ENCODE measurements at places on chromosomes 1 and 21.

- no peak for DNase-seq
Measured at GRCh38 chr1:157960773-157961172, 32.7 kb upstream of the KIRREL1 start.

- DNase-seq: peak; percentile 53
Measured at GRCh38 chr1:94866164-94866807, 46.1 kb downstream of the SLC44A3 start.

DNA sequence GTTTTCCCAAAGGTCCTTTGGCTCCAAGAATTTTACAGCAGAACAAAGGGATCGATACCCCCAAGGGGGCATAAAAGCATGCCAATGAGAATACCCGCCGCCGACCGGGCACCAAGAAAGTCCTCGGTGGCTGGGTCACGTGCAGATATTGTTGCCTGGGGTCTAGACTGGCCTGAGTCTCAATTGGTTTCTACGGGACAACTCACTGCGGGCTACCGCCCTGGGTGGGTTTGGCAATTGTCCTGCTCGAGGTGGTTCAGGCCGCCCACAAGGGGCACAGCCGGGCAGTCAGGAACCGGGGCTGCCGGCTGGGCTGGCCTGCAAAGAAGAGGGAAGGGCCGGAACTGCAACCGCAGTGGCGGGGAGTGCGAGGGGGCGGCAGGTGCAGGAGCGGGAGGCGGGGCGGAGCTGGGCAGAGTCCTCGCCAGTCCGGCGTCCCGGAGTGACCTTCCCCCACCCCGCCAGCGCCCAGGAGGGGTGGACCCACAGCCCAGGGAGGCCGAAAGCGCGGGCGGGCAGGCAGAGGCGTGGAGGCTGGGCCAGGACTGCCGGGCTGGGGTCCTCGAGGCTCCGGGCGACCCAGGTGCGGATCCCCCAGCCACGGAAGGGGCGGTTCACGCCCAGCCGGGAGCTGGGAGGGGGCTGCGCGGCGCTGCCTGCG lies 926 bp upstream of the ATP1B1 start:
- no peak for DNase-seq

- no peak for DNase-seq
Measured at GRCh38 chr1:71589005-71589404, 508.2 kb upstream of the ZRANB2 start.

- DNase-seq: no peak
Measured at GRCh38 chr21:42614396-42614795, 39.0 kb upstream of the PDE9A start.

- DNase-seq: no peak
Measured at GRCh38 chr1:86470859-86471258, 2.1 kb downstream of the CLCA1 start.

DNA sequence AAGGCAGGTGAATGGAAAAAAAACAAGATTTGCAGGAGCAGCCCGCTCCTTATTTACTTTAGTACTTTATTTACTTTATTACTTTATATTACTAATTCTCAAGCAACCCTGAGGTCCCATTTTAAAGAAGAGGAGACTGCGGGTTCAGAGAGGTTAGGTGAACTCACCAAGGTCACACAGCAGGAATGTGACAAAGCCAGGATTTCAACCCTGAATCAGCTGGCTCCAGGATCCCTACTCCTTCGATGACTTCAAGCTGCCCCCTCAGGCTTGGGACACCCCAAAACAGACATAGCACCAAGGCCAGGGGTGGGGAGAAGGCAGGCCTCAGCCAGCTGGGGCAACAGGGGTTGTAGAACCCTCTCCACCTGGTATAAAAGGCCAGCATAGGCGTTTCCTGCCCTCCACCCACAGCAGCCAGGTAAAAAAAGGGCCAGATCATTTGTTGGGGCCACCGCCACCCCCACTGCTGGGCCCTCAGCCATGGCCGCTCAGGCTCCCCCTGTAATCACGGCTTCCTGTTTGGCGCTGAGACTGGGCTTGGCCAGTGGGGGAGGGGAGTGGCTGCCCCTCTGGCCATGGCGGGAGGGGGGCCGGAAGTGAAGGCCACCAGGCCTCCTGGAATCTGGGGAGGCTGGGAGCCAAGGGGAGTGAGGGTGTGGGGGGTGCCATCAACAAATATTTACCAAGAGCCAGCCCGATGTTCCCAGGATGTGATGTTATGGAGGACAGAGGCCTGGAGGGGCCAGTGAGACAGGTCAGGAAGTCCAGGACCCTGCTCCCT lies 6.6 kb downstream of the SDC3 start:
- no peak for DNase-seq

GRCh38 chr21:41442481-41443186 lies 16.6 kb downstream of the MX1 start:
- no peak for DNase-seq

DNA sequence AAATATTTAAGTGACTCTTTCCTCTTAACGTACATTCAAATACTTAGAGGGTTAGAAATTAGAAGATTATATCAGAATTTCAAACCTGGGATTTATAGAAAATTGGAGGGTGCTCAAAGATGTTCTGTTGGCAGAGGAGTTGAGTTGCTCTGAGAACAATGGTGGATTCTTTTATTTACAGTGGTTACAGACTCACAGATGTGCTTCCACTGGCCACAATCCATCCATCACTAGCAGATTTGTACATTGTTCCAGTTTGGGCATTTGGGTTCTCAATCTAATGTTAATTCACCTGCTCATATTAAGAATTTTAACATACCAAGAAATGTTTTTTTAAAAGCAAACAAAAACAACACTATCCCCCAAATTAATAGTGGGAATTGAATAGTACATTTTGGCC lies 23.5 kb downstream of the DNAJC6 start:
- no peak for DNase-seq

- DNase-seq: no peak
Measured at GRCh38 chr21:35900539-35900938, 159.8 kb downstream of the SETD4 start.

DNA sequence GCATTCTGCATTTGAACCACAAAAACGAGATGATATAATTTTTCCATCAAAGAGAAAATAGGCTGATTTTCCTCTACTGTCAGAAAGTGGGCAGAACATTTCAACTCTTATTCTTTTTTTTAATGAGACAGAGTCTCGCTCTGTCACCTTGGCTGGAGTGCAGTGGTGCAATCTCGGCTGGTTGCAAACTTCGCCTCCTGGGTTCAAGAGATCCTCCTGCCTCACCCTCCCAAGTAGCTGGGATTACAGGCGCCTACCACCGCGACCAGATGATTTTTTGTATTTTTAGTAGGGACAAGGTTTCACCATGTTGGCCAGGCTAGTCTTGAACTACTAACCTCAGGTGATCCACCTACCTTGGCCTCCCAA lies 11.6 kb downstream of the DSTYK start:
- DNase-seq: no peak

GRCh38 chr1:119631433-119632102 lies 16.5 kb downstream of the ZNF697 start:
- peak; percentile 58 for DNase-seq

- no peak for DNase-seq
Measured at GRCh38 chr1:61307422-61308142, 225.2 kb downstream of the NFIA start.

- DNase-seq: peak; percentile 69
Measured at GRCh38 chr1:27858072-27858948, 14.0 kb upstream of the THEMIS2 start.

- peak; percentile 59 for DNase-seq
Measured at GRCh38 chr1:98903261-98903660, 101.4 kb downstream of the PLPPR5 start.

DNA sequence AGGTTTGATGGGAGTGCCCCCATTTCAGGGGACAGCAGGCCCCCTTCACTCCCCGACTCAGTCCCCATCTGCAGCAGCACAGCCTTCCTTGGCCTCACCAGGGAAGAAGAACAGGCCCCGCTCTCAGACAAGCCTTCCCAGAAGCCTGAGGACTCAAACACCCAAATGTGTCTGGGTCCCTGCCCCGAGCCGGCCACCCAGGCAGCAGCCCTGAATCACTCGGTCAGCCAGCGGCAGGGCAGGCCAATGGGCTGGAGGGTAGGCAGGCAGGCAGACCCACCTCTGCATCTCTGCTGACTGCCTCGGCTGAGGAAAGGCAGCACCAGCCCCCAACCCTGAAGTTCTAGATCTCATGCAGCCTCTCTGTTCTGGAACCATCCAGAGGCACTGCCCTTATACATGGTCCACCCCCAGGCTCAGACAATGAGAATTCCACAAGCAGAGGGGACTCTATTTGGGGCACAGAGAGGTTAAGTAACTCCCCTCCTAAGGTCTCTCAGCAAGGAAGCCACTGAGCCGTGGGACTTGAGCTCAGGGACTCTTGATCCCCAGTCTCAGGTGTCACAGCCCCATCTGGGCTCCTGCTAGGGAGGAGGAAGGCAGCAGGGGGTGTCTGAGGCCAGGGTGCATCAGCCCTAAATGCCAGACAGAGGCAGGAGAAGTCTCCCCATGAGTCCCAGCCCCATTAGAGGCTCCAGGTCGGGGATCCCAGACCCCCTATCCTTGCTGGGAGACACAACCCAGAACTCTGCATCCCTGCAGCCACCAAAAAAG lies 33.2 kb upstream of the RUNX3 start:
- no peak for DNase-seq

GRCh38 chr1:206725109-206725963 lies 40.6 kb downstream of the MAPKAPK2 start:
- peak; percentile 35 for DNase-seq

- peak; percentile 88 for DNase-seq
Measured at GRCh38 chr1:21149855-21150432, 26.8 kb downstream of the EIF4G3 start.

- DNase-seq: no peak
Measured at GRCh38 chr1:153030895-153031294, at the start of gene SPRR1B. TSS of gene SPRR1B (plus strand) at chr1:153031203. CDS start at chr1:153032346, 1,143 bp downstream.

DNA sequence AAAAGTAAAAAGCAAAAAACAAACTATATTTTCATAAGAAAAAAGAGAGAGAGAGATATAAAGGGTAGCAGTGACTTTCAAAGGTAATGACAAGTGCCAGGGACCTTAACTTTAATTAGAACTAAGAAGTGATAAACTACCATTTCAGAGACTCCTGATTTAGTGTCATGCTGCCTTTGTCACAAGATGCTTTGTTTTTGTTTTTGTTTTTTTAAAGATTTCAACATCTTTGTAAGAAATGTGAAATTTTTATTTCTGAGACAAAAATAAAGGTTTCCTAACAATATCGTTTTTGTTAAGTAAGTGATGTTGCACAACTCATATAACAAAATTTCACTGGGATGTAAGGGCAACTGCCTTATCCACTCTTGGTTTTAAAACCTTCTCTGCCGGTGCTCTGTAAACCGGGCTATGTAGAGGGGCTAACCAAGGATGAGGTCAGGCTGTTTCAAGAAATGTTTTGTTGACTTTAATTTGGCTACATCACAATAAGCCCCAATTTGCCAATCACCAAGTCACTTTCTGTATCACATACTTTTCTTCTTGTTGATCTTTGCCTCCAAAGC lies 35.2 kb upstream of the SYT2 start:
- DNase-seq: no peak

- DNase-seq: no peak
Measured at GRCh38 chr21:42308914-42309752, 6.1 kb downstream of the TFF3 start.

DNA sequence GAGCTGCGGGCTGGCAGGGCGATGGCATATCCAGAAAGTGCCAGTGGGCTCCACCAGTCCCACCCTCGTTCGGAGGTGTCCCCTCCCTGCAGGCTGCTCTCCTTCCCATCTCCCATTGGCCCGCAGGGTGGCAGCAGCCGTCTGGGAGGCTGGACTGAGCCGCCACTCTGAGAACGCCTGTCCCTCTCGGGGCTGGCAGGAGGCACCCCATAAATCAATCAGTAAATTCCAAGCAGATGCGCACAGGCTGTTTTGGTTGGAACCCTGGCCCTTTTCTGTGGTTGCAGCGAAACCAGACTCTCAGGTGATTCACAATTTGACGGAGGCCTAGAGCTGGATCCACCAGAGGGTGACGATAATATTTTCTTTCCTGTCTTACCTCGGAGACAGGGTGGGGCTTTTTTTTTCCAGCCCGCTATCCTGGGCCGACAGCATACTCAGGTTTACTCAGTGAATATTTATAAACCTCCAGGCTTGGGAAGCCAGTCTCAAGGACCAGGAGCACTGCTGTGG lies 99.7 kb downstream of the GLIS1 start:
- peak; percentile 54 for DNase-seq

DNA sequence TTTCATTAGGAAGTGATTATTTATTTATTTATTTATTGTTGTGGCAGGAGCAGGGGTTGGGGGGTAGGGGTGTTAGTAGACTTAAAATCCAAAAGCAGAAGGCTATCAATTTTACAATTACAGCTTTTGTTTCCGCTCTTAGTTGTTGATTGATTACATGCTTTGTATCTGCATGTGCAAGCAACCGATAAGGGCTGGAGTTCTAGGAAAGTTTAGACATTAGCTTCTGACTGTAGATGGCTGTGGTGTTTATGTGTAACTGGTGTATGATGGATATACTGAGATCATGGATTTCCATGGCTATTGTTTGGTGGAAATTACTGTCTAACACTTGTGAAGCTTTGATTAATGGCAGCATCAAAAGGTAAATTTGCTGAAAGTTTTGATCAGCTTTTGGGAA lies 2.8 kb downstream of the ST6GALNAC5 start:
- DNase-seq: no peak

DNA sequence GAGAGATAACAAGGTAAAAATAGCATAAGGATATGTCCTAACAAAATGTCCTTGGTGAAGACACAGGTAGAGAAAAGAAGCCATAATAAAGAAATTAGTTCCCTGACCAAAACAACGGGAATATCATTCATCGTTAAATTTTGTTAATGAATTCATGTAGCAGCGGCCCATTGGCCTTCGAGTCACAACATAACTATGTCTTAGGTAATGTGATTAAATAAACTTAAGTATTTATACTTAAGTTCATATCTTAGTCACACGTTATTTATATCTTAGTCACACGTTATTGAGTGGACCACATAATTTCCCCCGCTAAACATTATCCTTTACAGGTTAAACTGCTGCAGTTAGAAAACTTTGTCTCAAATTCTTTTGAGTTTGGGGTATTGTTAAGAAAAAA lies 1.2 kb downstream of the NEXN start:
- no peak for DNase-seq

DNA sequence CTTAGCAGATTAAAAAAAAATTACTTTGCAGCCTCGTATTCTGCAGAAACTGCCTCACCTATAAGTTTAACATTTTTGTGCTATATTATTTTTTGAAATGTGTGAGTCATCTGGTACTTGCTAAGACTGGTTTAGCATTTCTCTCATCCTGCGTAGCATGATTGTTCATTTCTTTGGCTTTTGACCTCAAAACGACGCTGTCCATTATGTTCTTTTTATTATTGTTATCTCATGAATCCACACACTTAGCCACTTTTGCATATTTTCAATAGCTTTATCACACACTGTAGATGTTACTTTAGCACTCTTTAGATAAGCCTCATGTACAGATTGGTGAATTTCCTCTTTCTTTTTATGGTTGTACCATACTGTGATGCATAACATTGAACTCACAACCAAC lies 1004.9 kb upstream of the NCAM2 start:
- no peak for DNase-seq

DNA sequence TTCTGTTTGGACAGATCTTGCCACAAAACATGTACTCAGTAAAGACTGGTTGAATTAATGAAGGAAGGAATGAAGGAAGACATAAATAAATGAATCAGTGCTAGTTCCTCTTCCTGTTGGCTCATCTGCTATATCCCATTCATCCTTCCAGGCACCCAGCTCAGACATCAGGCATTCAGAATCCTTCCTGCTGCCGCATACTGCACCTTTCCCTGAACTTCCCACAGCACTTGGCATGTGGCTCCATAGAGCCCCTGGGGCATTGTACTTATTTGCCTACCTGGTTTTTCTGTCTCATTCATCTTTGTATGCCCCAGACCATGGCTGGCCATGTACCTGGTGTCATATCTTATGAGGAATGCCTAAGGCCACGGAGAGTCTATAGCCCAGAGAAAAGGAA lies 34.4 kb upstream of the ZNF648 start:
- no peak for DNase-seq

All from stromal cell of bone marrow (primary cell).